ENCODE measurements at places on chromosomes 13 and 19.
A peak's percentile ranks its signal among the peaks of the same experiment; 100 is the strongest.

DNA sequence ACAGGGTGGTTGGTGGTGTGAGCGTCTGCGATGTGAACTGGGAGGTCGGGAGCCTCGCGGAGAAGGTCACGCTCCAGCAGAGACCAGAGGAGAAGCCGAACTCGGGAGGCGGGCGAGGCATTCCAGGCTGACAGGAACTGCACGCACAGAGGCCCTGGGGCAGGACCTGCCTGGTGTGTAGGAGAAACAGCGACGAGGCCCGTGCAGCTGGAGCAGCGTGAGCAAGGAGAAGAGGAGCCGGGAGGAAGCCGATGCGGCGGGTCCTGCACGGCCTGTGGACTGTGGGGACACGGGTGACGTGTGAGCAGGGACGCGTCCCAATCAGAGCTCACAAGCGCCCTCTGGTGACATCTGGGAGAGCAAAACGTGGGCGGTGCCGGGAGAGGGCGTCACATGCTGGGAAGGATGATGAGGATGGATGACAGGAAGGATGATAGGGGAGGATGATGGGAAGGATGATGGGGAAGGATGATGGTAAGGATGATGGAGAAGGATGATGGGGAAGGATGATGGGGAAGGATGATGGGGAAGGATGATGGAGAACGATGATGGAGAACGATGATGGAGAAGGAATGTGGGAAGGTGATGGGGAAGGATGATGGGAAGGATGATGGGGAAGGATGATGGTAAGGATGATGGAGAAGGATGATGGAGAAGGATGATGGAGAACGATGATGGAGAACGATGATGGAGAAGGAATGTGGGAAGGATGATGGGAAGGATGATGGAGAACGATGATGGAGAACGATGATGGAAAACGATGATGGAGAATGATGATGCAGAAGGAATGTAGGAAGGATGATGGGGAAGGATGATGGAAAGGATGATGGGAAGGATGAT is 16.1 kb upstream of the MADCAM1 start:
- DNase-seq, result peak; percentile 82

GRCh38 chr19:41792513-41793413 is 3.6 kb upstream of the CEACAM3 start:
- peak; percentile 77 for DNase-seq

GRCh38 chr19:19417046-19417445 is 11.6 kb downstream of the GATAD2A start:
- no peak for DNase-seq

GRCh38 chr13:105928048-105928447 is 607.4 kb downstream of the EFNB2 start:
- no peak for DNase-seq

- no peak for DNase-seq
Measured at GRCh38 chr13:20411638-20412342, 113.9 kb downstream of the CRYL1 start.

GRCh38 chr13:75432811-75433244 is 49.1 kb downstream of the TBC1D4 start:
- DNase-seq, result no peak

- DNase-seq, result no peak
Measured at GRCh38 chr13:94298346-94298745, 181.1 kb downstream of the DCT start.

GRCh38 chr13:91369441-91369831 is 21.9 kb downstream of the MIR17HG start:
- no peak for DNase-seq

DNA sequence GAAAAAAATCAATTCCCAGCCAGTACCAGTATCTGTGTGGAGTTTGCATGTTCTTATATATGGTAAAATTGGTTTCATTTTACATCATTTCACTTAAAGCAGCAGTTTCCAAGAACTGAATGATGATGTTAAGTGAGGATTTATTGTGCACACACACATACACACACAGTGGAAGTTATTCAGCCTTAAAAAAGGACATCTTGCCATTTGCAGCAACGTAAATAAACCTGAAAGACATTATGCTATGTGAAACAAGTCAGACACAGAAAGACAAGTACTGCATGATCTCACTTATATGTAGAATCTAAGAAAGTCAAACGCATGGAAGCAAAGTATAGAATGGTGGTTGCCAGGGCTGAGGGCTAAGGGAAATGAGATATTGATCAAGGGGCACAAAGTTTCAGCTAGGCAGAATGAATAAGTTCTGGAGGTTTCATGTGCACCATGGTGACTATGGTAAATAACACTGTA is 5.3 kb downstream of the SIGLECL1 start:
- no peak for DNase-seq

GRCh38 chr19:31676271-31677004 is 327.2 kb upstream of the TSHZ3 start:
- DNase-seq, result no peak

DNA sequence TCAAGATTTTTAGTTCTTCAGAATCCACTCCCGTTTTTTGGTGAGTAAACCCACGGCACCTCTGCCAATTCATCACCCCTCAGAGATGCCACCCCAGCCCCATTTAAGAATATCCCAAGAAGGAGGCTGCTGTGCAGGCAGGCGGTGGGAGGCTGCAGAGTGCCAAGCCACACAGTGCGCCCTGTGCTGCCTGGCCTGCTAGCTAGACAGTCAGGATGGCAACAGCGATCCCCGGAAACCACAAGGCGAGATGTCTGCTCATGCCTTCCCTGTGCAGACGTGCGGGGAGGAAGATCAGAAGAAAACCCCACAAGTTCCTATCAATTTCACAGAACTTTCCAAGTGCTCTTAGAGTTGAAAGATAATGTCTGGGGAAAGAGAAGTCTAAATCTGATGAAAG is 64.8 kb upstream of the GPR183 start:
- no peak for DNase-seq

GRCh38 chr19:45640849-45641273 is 1.7 kb upstream of the EML2 start:
- peak; percentile 63 for DNase-seq

DNA sequence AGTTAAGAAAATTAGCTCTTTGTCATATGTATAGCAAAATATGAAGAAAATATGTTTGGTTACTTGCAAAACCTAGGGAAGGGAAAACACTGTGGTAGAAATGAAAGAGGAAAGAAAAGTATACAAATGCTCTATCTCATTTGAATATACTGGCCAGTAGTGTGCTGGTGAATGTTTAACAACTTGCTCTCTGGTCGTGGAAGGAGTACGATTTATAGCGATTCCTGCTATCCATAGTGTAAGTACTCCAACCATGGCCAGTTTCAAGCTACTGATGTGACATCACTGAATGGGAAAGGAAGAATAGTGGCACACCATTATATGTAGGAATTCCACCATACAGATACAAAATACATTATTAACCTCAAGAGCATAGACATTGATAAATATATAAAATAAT is 9.3 kb downstream of the BORA start:
- DNase-seq, result no peak

DNA sequence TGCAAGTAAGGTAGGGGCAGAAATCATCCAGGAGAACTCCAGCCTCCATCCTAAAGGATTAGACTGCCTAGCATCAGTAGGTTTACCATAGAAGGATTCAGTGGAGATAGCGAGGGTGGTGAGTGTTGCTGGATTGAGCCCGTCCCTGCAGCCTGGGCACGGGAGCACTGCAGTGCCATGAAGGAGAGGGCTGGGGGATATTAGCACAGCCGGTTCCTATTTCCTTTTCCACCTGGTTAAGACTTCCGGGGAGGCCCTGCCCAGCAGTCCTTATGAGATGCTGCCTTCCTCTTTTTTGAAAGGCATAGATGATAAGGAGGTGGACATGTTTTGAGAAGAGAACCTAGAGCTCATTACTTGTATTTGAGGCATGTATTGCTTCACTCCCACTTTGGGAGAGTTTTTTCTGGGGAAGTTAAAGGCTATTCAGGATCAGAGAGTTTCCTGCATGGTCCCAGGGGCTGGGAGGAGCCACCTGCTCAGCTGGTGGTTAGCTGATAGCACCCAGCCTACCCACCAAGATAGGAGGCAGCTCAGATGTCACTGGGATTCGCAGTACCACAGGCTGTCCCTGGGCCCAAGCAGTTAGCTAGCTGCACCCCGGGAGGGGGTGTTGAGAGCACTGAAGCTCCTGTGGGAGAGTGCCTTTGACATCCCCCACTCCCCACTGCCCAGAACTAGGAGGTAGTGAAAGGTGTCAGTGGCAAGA is 17.2 kb downstream of the ACTN4 start:
- no peak for DNase-seq

- no peak for DNase-seq
Measured at GRCh38 chr13:45975337-45975736, 77.2 kb downstream of the ZC3H13 start.

DNA sequence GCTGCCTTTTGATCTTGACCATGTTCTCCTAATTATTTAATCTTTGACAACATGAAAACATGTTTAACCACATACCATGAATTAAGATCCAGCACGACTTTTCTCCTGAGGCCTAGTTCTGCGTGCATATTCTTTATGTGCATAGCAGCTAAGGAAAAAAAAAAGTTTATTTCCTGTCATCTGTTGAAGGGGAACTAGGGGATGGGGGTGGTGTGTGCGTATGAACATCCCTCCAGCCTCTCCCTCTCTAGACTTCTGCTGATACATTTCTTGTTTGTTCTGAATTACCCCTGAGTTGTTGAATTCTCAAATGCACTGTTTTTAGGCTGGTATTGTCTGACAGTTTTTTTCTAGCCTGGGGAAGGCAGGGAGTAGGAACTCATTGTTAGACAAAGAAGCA is 543.3 kb downstream of the FGF9 start:
- DNase-seq, result no peak

DNA sequence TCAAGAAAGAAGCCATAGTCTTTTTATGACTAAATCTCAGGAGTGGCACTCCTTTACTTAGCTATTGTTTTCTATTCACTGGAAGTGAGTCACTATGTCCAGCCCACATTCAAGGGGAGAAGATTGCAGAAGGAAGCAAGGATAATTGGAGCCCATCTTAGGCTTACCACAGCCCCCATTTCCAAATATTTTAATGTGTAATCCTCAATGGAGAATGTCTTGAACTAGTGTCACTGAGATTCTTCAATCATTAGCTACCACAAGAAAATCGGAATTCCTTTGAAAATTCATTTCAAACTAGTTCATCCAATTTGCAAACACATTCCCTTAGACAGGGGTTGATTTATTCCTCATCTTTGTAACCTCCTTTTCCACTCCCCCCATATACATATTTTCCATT is 84.7 kb downstream of the DLEU7 start:
- DNase-seq, result no peak

- DNase-seq, result no peak
Measured at GRCh38 chr19:17404621-17405249, 695 bp downstream of the BST2 start.

- DNase-seq, result no peak
Measured at GRCh38 chr19:18300930-18301717, 19.7 kb upstream of the JUND start.

DNA sequence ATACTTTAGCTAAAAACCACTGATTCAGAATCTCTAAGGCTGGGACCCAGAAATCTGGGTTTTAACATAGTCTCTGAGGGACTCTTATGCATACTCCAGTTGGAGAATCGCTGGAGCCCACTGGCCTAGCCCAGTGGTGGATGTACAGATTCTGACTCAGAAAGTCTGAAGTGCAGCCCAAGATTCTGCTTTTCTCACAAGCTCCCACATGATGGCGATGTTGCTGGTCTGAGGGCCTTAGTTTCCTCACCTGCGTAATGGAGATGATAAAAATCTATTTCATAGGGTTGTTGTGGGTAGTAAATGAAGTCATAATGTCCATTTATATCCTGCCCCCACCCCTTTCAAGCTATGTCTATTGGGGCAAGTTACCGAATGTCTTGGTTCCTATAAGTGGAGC is 7.7 kb upstream of the CDADC1 start:
- DNase-seq, result no peak

DNA sequence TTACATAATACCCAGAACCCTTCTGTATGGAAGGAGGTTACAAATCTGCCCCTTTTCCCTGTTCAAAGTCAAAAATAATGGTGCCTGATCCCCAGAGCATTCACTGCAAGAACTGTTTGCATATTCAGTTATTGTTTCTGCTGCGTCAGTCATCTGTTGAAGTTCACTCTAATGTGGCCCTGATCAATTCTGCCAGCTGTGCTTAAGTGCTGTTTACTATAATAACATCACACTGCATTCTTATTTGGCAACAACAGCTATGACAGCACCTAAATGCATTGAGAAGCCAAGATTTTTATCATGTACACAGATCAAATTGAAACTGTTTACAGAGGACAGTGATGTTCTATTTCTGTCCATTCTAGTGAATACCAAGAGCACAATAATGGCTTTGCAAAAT is 115.9 kb downstream of the DACH1 start:
- no peak for DNase-seq

DNA sequence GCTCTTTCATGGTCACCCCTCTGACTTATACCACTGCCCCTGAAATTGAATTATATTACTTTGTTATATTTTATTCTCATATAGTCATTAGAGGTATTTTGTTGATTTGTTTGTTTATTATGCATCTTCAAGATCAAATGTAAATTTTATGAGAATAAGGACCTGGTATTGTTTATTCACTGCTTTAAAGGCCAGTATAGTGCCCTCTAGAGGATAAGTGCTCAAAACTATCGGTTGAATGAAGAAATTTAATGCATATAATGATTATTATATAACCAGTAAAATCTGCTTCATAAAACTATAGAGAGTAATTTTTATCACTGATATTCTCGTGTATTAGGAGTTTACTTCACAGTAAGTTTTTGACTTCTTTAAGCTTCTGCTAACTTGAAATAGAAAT is 1401.9 kb downstream of the SLITRK1 start:
- DNase-seq, result no peak

GRCh38 chr13:44967704-44968433 is 21.4 kb downstream of the NUFIP1 start:
- no peak for DNase-seq

GRCh38 chr19:13623716-13624710 is 117.7 kb upstream of the CACNA1A start:
- no peak for DNase-seq

- DNase-seq, result no peak
Measured at GRCh38 chr13:51033421-51034185, 77.5 kb downstream of the C13orf42 start.

DNA sequence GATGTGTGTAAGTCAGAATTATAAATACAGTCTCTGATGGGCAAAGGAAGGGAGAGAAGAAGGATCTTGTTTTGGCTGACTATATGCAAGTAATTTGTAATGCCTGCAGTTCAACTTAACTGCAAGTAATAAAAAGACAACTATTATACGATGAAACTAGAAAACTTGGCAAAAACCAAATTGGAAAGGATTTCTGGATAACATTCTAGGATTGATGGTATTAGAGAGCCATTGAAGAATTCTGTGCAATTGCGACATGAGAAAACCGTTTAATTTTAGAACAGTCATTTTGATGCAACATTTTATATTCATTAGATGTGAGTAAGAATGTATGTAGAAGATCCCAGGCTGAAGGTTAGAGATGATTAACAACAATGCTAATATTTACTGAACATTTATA is 1334.1 kb downstream of the EFNB2 start:
- no peak for DNase-seq

GRCh38 chr19:4502282-4503131 is 15.8 kb downstream of the PLIN4 start:
- DNase-seq, result no peak

DNA sequence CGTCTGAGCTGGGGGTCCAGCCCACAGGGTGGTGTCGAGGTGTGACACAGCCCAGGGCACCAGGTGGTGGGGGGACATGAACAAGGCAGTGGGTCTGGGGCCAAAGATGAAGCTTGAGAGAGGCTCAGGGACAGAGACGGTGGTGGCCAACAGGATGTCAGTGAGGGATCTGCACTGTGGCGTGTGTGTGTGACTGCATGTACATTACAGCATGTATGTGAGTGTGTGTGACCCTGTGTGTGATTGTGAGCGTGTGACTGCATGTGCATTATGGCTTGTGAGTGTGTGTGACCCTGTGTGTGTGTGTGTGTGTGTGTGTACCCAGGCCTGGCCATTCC is 1.6 kb downstream of the ADAMTS10 start:
- DNase-seq, result no peak

- peak; percentile 87 for DNase-seq
Measured at GRCh38 chr19:15264061-15264932, 32.0 kb upstream of the EPHX3 start.

Measured in ecto neural progenitor cell (in vitro differentiated cells).